Stimulated activated CD8-positive, alpha-beta memory T cell treated with anti-CD3 and anti-CD28 coated beads, Interleukin-7, amount 100 ng/mL, for 1 hour (primary cell): ENCODE measurements at places on chromosomes 3 and 15.

- DNase-seq = no peak
These were observed 400.2 kb downstream of the GABRB3 start for GRCh38 chr15:26372706-26373105.

GRCh38 chr15:80120636-80121035 is 32.2 kb upstream of the FAH start:
- DNase-seq = no peak

DNA sequence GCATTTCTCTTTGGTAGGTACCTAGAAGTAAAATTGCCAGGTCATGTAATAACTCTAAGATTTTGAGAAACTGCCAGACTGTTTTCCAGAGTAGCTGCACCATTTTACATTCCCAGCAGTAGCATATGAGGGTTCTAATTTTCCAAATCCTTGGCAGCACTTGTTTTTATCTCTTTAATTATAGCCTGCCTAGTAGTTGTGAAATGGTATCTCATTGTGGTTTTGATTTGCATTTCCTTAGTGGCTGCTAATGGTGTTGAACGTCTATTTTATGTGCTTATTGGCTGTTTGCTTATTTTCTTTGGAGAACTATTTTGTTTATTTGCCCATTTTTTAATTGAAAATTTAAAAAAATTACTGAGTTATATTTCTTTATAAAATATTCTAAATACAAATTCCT is 117.9 kb downstream of the TCF12 start:
- no peak for DNase-seq

DNA sequence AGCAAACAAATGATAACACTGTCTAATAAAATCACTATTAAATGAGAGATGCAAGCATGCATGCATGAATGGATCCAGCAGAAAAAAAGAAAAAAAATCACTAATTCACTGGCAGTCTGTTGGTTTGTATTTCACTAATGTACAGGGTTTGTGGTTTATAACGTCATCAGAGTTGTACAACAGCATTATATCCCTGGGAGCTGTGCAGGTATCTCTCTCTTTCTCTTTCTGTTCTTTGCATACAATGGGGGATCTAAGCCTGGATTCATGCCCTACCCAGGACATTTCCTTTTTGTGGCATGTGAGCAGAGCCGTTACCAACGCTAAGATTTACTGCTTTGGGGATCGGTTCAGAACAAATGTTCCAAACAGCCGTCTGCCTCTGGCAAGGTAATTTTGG is 229.5 kb downstream of the SOX2 start:
- no peak for DNase-seq

DNA sequence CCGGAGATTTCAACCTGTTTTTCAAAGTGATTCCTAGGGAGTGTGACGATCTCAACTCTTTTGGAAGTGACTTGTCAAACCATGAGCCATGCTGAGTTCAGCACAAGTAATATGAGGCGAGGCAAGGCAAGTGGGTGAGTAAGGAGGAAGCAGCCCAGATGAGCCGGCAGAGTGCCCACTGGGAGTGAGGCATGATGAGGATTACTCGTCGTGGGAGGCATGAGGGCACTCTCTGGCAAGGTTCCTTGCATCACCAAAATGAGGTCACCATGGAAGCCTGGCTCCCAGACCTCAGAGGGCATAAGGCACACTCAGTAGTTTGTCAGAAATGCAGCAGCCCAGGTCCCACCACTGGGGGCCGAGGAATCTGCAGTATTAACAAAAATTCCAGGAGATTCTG is 636.1 kb downstream of the MAGI1 start:
- DNase-seq = no peak

GRCh38 chr3:16512435-16513140 is 911 bp downstream of the RFTN1 start:
- no peak for DNase-seq

DNA sequence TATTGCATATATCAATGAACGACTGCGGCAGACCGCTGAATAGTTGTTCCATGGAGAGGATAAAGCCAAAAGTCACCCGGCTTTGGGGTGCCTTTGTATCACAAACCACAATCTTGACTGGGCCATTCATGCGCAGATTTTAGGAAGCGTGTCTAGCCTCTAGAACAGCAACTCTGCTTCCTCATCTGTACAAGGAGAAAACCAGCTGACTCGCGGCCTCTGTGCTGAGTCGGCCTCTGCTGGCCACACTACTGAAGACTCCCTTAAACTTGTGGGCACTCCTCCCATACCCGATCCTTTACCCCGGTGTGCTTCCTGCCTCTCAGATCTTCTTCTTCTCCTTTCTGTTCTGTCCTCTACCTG is 872 bp downstream of the DLEC1 start:
- DNase-seq = no peak

- DNase-seq = no peak
These were observed 59.6 kb downstream of the C3orf38 start for GRCh38 chr3:88209356-88209755.

DNA sequence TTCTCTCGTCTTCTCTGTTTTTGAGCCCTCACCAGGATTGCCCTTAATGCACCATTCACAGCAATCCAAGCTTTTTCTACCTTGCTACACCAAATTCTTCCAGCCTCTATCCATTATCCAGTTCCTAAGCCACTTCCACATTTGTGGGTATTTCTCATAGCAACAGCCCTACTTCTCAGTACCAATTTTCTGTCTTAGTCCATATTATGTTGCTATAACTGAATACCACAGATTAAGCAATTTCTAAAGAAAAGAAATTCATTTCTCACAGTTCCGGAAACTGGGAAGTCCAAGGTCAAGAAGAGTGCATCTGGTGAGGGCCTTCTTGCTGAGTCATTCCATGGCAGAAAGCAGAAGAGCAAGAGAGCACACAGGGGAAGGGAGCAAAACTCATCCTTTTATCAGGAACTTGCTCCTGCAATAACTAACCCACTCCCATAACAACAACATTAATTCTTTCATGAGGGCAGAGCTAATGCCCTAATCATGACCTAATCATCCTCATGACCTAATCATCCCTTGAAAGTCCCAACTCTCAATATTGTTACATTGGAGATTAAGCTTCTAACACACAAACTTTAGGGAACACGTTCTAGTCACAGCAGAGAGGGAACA is 9.7 kb upstream of the EIF1B start:
- no peak for DNase-seq

GRCh38 chr3:72950801-72951200 is 45.8 kb upstream of the PPP4R2 start:
- DNase-seq = no peak

DNA sequence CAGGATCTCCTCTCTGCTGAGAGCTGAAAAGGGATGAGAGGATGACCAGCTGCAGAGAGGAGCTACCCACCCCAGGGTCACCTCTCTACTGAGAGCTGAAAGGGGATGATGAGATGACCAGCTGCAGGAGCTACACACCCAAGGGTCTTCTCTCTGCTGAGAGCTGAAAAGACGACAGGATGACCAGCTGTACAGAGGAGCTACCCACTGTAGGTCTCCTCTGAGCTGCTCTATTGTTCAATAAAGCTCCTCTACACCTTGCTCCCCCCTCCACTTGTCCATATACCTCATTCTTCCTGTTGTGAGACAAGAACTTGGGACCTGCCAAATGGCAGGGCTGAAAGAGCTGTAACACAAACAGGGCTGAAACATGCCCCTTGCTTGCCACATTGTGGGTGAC is 149.9 kb downstream of the FMN1 start:
- DNase-seq = no peak

GRCh38 chr15:86006546-86006945 is 73.1 kb upstream of the AGBL1 start:
- DNase-seq = no peak

DNA sequence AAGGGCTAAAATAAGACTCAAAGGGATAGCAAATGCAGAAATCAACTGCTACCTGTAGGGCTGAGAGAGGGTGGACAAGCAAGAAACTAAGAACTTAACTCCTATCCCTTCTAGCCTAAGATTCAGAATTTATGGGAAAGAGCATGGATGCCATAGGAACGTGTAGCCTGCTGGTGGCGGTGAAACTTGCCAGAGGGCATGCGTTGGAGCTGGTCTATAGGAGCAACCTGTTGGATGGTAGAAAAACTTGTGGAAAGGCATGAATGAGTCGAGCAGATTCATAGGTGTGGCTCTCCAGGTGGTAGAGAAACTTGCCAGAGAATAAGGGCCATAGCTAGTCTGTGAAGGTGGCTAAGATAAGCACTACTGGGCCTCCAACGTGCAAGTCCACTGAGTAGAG is 137.2 kb downstream of the DOCK3 start:
- DNase-seq = no peak

DNA sequence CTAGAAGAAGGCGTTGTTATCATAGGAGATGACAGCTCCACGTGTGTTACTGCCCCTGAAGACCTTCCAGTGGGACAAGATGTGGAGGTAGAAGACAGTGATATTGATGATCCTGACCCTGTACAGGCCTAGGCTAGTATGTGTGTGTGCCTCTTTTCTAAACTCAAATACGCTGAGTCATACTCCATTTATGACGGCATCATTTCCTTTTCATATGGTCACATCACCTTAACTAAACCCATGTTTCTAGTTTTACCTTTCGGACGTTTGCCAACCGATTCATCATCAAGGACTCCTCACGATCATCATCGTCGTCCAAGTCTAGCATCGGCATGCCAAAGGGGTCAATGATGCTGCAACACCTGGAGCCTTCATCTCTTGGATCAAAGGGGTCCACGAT is 149.0 kb downstream of the CBLB start:
- no peak for DNase-seq

- DNase-seq = no peak
These were observed 6.1 kb upstream of the LMOD3 start for GRCh38 chr3:69128509-69128908.

DNA sequence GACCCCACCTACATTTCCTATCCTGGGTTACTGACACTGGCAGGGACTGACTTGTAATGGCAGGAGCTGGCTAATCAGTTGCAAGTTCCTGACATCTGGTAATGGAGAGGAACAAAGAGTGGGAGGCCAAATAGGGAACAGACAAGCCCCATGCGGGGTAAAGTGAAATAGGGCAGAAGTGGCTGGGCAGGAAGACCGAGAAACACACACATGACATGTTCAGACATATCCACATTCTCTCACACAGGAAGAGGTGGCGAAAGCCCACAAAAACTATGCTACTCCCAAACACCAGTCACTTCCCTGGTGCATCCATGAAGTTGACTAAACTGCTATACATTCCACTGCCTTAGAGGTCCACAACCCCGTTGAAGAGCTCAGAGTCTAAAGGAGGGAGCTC is 394.1 kb upstream of the TBL1XR1 start:
- DNase-seq = no peak

DNA sequence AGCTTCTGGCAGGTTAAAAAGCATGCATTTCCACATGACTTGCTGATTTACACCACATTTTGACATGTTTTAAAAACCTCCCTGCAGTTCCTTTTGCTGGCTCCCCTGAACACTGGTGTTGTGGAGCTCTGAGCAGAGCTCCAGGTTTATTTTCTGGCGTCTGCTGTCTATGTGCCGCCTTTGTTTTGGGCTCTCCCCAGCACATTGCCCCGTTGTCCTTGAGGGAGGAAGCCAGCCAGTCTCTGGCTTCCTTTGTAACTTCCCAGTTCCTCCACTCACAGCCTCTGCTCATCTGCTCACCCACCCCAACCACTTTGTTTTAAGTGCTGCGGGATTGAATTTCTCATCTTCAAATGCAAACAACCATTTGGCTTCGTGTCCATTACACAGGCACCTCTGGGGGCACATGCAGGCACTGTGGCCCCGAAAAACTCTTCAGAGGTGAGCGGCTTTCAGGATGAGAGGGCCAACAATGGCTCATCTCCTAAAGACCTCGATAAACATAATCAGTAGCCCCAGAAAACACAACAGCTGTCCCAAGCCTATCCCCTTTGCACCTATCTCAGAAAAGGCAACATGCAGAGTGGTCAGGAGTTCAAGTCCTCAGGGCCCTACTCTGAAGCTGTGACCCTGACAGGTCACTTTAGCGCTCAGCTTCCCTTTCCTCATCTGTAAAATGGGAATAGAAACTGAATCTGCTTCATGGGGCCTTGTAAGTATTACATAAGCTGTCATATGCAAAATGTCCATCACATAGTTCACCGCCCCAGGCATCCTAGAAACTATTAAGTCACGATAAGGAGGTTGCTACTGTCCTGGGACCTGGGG is 1.3 kb upstream of the MEF2A start:
- no peak for DNase-seq

DNA sequence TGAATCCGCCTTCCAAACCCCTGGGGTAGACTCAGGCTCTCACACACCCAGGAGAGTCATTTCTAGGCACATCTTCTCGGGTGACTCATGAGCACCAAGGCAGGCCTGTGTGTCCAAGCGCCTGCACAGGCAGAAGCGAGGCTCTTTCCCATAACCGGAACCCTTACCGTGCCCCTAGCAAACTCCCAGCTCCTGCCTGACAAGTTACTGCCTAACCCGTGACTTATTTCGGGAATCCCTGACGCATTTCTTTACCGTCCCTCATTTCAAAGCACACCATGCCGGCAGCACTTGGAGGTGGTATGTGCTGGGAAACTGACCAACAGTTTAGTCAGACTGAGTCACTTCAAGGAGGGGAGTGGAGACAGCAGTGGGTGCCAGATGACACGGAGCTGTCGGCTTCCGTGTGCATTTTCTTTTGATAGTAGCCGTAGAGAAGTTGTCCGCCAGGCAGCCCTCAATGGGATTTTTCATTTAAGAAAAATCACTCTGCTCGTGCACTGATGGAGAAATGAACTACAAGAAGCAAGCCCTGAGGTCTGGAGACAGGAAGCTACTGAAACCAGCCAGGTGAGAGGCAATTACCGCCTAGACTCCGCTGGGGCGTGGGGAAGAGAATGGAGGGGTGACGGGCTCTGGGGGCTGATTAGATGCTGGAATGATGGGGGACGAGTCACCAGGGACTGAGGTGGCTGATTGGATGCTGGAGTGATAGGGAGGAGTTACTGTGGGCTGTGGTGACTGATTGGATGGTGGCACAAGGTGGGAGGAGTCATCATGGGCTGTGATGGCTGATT is 17.3 kb upstream of the HRH1 start:
- DNase-seq = no peak

DNA sequence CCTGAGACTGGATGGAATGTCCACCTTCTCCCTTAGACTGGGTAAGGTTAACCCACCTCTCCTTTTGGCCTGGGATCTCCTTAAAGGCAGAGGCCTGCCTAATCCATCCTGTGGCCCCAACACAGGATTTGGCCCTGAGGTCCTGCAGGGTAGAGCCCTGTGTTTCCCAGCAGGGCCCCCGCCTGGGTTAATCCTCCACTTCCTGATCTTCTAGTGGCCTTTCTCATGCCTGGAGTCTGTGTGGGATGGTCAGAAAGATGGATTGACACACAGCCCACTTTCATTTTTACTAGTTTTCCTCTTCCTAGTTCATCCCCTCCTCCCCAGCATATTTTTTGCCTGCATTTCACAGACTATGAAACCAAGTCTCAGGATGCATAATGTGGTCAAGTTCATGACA is 48.9 kb upstream of the SLC6A6 start:
- DNase-seq = no peak

GRCh38 chr15:65969865-65970816 is 100.8 kb downstream of the RAB11A start:
- DNase-seq = no peak

DNA sequence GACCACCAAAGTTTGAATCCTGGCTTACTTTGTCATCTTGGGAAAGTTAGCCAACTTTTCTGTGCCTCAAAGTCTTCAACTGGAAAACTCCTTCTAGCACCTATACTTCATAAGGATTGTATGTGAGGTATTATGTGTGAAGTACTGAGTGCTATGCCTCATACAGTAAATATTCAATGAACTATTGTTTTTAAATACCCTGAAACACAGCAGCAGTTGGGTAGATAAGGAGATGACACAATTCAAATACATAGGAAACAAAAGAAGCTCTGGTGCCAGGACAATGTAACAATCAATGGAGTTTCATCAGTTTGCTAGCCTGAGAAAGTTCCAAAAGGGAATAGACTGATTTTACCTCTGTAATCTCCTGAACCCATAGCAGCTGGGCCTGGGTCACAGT is 43.3 kb downstream of the TUBGCP4 start:
- DNase-seq = no peak

- no peak for DNase-seq
These were observed 9.2 kb downstream of the PLEKHO2 start for GRCh38 chr15:64850778-64851502.
